CD4-positive, alpha-beta T cell treated with Interleukin-2 at 100 ng/mL for 4 hours (primary cell): ENCODE measurements at places on chromosomes 5 and 9.
A peak's percentile ranks its signal among the peaks of the same experiment; 100 is the strongest.

DNA sequence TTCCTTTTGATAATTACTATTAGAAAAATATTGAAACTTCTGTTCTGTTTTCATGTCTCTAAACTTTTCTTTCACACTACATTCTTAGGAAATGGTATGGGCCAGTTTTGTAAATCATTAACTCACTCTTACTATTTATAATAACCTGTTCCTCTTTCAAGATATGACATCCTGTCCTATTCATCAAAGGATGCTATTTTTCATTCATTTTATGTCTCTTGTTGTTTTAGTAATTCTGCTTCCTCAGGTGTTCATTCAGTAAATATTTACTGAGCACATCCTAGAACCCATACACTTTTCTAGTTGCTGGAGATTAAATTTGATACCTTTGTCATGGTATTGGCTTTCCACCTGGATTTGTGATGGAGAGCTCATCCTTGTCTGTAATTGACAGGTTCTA is 58.0 kb downstream of the GDA start:
- no peak for DNase-seq

DNA sequence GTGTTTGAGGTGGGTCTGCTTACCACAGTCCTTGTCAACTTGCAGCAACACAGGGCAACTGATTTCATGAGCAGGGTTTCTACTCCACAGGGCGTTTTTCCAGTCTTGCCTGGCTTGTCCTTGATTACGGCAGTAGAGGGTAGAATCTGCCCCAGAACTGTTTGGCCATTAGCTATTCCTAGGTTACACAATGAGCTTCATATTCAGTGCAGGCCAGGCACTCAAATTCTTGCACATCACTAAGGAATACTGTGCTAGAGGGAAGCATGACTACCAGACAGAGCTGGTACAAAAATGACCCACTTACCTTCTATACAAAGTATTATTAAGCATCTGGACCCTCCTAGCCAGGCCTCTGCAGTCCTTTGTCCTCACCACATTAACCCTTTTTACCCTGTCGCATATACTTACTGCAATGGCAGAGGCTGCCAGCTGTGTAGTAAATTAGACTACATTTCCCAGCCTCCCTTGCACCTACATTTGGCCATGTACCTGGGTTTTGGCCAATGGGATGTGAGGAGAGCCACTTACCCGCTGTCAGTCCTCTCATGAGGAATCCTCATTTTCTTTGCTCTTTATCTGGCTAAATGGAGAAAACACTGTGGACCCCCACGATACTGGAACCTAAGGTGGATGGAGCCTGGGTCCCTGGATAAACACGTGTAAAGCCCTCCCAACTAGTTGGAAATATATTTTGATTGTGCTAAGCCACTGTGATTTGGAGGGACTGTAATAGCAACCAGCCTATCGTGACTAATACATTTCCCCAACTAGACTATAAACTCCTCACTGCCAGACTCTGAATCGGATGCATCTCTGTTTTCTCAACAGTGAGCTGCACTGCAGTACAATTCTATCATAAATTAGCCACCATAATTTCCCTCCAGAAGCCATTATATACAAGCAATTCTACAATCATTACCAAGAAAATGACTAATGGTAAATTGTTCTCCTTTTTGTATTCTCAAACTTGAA is 218.7 kb downstream of the GLIS3 start:
- DNase-seq, result no peak

DNA sequence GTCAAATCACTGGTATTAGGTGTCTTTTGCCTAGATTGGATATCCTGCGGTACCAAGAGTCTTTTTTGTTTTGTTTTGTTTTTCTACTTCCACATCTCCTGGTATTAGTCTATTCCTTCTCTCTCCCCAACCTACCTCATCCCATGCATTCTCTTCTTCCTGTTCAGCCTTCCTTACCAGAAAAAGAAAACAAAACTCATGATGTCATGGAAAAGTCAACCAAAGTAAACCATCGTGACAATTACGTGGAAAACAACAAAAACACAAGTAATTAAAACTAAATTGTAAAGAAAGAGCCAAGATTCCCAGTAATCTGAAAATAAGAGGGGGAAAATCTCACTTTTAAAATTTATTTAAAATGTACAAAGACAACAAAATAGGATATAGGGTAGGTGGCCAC is 38.3 kb downstream of the TMEM167A start:
- no peak for DNase-seq

- no peak for DNase-seq
Measured at GRCh38 chr5:120463991-120464626, at the start of gene PRR16. Gene PRR16, plus strand, starts transcription at chr5:120464300.

- DNase-seq, result no peak
Measured at GRCh38 chr5:129041196-129041881, 53.2 kb upstream of the ISOC1 start.

GRCh38 chr5:151688436-151688835 is 1.7 kb upstream of the SPARC start:
- no peak for DNase-seq

- DNase-seq, result no peak
Measured at GRCh38 chr5:73966451-73966850, 340.5 kb downstream of the ARHGEF28 start.

GRCh38 chr9:3528451-3528850 is 2.6 kb upstream of the RFX3 start:
- peak; percentile 88 for DNase-seq

DNA sequence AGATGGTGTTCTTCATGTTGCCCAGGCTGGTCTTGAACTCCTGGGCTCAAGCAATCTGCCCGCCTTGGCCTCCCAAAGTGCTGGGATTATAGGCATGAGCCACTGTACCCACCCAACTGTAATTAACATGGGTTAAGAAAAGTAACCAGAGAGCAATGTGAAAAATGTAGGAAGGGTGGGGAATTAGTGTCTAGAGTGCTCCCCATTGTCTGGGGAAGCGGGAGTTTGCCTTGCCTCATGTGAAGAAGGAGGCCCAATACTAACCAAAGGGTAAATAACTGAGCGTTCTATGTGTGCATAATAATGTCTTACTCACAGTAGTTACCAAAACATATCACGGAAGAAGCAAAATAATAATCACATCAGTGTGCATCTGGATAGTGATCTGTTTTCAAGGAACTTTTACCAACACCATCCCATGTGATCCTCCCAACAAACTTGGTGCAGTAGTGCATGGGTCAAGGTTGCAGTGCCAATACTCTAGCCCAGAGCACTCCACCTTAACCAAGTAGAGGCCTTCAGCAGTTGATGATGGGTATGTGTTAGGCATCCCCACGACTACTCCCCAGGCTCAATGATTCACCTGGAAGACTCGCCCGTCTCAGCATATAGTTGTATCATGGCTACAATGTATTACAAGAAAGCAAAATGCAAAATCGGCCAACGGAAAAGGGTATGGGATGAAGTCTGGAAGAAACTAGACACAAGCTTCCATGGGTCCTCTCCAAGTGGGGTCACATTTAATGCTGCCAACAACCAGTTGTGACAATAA is 26.2 kb downstream of the GNAQ start:
- DNase-seq, result no peak

- no peak for DNase-seq
Measured at GRCh38 chr5:167205881-167206280, 1085.6 kb upstream of the WWC1 start.

- no peak for DNase-seq
Measured at GRCh38 chr5:28254846-28255245, 1216.5 kb upstream of the CDH9 start.

DNA sequence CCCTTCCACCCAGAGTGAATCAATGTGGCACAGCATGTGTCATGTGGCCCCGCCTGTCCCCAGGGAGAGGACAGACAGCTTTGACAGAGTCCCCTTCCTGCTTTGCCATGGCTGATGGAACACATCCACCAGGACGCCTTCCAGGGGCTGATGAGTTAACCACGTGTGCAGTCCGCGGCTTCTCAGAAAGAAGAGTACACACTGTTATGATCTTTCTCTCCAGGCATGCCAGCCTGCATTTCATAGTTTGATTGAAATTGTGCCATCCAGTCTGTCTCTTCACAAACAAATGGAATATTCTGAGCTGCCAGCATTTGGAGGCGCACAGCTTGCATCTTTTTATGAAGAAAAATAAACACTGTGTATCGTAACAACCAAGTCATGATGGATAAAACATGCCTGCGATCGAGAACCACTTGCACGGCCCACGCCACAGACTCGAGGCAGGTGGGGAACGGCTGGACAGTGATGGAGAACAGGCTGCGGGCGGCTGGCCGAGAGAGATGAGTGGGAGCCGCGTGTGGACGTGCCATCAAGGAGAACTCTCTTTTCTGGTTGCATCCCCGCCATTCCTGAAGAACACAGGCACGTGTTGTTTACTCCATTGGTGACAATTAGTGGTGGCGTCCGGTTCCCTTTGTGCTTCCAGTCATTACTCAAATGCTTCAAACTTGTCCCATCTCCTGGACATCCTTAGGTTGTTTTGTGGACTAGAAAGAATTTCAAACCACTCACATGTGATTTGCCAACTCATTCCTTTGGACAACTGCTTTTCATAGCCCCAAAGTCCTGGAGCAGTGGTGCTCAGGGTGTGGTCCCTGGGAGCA is 220.2 kb downstream of the AGTPBP1 start:
- no peak for DNase-seq
